NCI-H1436 (cell line): ENCODE measurements at places on chromosomes 1 and 21.

- no peak for DNase-seq
Measured at GRCh38 chr1:156368157-156368658, 803 bp upstream of the RHBG start.

- DNase-seq: no peak
Measured at GRCh38 chr1:100051893-100052292, 80.8 kb downstream of the SASS6 start.

DNA sequence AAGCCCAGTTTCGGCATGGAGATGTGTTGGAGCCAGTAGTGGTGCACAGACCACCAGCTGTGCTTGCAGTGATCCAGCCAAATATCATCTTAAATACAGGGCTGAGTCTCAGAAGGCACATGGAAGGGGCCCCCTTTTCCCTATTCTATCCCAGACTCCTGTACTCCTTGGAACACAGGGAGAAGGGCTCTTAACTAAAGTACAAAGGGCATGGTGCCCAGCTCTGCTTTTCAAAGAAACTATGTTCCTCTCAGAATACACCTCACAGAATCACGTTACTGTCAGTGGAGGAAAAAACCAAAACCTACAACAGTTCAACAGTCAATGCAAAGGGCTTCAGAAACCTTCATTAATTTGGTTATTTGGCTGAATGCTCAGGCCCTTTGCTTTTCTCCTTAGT, 180.6 kb upstream of the C1orf105 start:
- no peak for DNase-seq

DNA sequence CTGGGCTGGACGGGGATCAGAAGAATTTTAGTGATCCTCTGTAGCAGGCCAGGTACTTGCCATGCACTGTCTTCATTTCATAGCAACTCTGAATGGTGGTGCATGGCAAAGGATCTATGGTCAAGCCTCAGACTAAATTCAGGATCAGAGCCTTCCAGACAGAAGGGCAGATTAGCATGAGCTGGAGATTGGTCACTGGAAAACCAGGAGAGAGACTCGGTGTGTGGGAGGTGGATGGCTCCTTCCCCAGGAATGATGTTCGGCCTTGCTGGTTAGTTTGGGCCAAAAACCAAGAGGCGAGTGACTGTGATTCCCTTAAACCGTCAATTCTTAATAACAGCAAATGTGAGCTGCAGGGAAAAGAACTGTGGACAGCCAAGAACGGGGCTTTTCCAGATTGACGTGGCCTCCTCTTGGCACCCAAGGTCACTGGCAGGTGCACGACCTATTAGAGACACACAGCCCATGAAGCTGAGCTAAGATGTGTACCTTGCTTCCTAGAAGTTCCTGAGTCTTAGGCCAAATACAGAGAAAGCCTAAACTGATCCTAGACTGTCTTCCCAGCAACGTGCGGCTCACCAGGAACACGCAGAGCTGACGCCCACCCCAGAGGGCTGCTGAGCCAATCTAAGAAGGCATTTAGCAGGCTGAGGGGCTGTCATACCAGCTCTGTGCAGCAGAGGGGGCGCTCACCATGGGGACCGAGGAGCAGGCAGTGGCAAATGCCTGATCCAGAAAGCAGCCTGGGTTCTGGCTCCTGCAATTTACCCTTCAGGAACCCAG, 18.5 kb downstream of the ALDH4A1 start:
- peak; percentile 39 for DNase-seq

- DNase-seq: peak; percentile 93
Measured at GRCh38 chr21:37072988-37073416, at the start of the genes PIGP and TTC3. PIGP (minus strand) TSS chr21:37073071; CDS start chr21:37072515, 556 bp downstream. TTC3 (plus strand) TSS chr21:37073254; CDS start chr21:37087258, 14,004 bp downstream.

DNA sequence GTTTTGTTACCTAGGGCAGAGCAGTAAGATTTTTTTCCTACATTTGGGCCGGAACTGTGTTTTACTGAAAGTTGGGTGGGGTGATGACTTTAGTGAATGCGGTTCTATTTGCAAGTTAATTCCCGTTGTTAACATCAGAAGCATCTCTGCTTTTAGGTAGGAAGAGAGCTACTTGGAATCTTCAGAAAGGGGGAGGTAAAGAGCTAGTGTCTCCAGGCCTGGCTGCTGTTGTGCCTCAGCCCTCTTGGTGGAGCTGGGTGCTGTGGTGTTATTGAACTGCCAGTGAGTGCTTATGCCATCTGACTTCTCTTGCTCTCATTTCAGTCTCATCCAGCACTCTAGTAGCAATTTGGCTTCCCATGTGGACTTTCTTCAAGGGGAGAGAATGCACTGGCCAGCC, 3.4 kb downstream of the KDM4A start:
- no peak for DNase-seq

DNA sequence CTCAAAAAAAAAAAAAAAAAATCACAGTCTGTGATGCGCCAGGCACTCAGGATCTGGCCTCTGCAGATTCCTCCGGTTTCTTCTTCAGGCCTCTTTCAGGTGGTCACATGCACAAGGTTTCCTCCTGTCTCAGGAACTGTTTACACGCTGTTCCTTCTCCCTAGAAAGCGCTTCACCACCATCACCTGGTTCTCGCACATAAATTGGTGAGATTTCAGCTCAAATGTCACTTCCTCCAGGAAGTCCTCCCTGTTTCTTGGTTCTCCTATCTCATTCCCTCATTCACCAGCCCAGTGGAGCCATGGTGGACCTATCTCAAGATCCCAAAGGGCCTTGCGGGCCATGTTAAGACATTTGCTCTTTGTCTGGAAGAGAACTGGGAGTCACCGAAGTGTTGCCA, 26.7 kb downstream of the HMGN2 start:
- DNase-seq: no peak

GRCh38 chr1:230086151-230086550, 19.1 kb downstream of the GALNT2 start:
- no peak for DNase-seq

- no peak for DNase-seq
Measured at GRCh38 chr1:93000291-93000690, 39.0 kb upstream of the DIPK1A start.

GRCh38 chr1:107152395-107152794, 11.6 kb downstream of the NTNG1 start:
- DNase-seq: no peak

DNA sequence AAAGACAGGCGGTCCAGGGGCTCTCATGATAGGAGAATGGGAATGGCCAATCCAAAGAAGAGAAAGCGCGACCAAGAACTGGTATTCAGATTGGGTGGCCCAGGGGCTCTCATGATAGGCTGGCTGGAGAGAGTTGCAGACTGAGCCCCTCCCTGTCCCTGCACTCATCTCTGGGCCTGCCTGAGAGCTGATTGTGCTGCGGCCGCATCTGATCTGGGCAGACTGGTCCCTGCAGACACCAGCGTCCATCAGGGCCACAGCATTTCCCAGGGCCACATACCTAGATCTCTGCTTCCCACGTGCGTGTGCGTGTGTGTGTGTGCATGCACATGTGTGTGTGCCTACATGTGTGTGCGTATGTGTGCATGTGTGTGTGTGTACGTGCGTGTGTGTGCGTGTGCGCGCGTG, 30.4 kb upstream of the MAN1C1 start:
- no peak for DNase-seq

DNA sequence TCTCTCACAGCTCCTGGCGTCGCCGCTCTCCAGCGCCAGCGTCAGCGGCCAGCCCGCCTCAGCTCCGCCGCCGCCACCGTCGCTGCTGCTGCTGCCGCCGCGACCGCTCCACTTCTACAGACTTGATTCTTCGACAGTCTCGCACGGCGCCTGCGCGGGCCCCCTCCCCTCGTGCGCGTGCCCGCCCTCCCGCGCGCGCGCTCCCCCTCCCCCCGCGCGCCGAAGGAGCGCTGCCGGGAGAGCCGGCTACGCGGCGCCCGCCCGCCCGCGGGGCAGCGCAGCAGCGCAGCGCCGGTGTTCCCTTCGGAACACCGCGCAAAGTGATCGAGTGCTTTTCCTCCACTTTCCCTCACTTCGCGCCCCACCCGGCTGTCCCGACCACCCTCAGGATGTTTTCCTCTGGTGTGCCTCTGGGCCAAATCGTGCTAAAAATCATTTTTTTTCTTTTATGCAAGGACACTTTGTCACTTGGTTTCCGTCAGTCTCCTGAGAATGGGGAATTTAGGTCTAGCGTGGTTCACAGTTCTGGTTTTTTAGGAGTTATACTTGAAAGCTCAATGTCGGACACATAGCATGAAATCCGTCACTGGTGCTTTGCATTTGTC, at the start of gene IRF2BP2:
TSS of gene IRF2BP2 (minus strand) at position 118 of the 605 bp plus-strand sequence. CDS start 684 bp downstream, outside the sequence.
- peak; percentile 91 for DNase-seq

GRCh38 chr1:59485949-59486348, 189.1 kb downstream of the FGGY start:
- no peak for DNase-seq

DNA sequence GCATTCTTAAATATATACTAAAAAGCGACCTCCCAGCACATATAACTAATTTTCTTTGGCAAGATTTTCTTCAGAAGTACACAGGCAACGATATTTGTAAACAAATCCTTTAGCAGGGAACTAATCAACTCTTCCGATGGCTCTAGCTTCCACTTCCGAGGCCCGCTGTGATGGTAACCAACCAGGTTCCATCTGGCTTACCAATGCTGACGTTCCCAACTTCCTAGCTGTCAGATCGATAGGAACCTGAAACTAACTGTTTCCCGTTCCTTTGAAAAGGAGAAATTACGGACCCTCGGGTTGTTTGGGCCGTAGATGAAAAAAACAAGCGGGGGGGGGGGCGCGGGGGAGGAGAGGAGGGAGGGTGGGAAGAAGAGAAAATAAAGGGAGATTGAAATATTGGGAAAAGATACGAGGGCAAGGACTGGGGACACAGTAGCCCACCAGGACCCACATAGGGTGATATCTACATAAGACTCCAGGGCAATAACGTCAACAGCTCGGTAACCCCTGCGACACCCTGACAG, 513 bp downstream of the GTF2B start:
- no peak for DNase-seq

DNA sequence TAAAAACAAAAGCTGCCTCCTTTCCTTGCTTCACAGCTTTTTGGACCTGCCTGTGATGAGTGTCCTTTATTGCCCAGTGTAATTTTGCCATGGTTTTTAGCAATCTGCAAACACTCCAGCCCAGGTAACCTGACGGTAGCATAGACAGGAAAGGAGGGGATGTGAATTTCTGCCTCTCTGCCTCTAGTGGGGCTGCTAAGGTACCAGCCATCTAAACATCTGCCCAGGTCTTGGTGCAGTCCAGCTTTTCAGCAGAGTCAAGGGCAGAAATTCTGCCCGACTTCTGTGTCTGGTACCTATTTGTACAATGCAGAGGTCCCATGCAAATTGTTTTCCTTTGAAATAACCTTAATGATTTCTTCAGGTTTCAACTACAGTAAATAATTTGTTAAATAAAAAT, 371.4 kb downstream of the KIF26B start:
- DNase-seq: no peak
